ENCODE measurements at places on chromosomes 11 and 22. TPM values are rescaled to one million over a fixed set of nuclear protein-coding genes. Genes with fewer than 3 reads are reported as not detected.

DNA sequence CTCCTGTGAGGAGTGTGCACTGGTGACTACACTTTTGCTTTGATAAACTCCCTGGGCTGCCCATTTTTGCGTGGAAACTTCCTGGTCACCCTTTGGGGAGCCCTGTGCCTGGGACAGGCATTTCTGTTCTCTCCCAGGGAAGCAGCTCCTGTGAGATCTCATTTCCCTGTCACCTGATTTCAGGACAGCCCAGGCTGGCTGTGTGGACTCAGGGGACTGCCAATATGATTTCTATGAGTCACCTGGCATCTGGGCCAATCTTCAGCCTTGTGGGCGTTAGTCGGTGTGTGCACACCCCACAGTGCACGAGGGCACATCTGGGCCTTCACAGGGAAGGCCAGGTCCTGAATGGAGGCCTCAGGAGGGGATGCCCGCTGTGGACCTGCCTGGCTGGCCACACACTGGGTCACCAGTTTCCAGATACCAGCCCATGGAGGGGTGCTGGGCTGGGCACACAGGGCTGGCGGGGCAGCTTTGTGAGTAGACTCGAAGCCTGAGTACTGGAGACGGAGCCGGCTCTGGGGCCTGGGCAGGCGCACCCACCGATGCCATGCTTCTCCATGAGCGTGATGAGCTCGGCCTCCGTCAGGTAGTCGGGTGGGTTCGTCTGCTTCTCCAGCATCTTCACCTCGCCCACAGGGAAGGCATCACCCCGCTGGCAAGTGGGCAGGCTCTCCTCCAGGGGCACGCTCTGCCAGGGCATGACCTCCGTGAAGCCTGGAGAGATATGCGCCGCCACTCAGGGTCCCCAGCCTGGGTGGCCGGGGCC is 9.4 kb upstream of the PPM1F start:
- peak; percentile 24 for DNase-seq

GRCh38 chr11:61718621-61719302 is 33.7 kb upstream of the MYRF start:
- DNase-seq: no peak

DNA sequence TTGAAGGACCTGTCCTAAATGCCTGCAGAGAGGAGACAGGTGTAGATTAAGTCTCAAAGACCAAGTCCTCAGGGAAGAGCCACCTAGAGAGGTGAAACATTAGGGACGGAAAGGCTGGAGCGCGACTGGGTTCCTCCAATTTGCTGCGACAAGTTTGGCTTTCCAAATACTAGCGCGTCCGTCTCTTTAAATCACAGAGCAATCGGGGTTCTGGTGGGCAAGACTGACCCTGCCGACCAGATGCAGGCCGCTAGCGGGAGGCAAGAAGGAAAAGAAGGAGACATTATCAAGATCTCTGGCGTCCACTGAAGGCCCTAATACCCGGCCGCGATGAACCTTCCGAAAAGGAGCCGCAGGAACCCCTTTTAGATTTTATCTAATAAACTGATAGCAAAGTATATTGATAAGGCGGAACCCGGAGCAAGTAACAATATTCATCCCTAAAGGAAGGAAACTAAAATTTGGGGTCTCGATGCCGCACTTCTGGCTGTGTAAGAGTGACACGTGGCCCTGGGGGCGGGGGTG is 128.2 kb upstream of the C11orf58 start:
- no peak for DNase-seq

DNA sequence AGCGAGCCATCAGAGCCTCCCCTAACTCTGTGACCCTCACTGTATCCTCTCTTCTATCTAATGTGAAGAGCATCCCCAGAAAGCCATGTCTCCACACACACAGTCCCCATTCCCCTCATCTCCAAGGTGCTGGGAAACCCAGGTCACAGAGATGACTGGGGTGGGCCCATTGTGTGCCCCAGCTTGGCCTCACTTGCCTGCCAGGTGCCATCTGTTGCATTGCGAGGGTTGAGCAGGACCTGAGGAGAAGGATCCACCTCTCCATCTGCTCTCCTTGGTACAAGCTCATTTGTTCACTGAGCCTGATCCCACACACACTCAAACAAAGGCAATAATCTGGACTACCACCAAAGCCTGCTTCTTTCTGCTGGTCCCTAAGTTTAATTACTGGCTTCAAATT is 118.8 kb downstream of the SPATA19 start:
- DNase-seq: no peak

DNA sequence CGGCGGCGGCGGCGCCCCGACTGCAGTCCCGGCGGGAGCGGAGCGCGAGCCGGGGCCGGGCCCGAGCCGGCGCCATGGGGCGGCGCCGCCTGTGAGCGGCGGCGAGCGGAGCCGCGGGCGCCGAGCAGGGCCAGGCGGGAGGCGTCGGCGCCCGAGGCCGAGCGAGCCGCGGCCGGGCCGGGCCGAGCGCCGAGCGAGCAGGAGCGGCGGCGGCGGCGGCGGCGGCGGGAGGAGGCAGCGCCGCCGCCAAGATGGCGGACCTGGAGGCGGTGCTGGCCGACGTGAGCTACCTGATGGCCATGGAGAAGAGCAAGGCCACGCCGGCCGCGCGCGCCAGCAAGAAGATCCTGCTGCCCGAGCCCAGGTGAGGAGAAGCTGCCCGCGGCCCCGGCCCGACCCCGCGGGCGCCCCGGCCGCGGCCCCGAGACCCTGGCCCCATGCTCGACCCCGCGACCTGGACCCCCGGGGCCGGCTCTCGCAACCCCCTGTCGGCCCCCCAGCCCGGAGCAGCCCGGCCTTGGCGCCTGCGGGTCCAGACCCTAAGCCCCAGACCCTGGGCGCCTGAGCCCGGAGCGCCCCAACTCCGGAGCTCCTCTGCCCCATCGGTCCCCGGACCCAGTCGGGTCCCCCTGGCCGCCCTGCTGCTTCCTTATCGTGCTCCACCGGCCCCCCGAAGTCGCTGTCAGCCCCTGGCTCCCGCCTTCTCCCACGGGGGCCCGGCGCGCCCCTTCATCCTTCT is at the start of gene GRK2:
TSS of gene GRK2 (plus strand) at position 25 of the 739 bp plus-strand sequence. CDS start at position 252, 227 bp downstream.
- DNase-seq: peak; percentile 42

DNA sequence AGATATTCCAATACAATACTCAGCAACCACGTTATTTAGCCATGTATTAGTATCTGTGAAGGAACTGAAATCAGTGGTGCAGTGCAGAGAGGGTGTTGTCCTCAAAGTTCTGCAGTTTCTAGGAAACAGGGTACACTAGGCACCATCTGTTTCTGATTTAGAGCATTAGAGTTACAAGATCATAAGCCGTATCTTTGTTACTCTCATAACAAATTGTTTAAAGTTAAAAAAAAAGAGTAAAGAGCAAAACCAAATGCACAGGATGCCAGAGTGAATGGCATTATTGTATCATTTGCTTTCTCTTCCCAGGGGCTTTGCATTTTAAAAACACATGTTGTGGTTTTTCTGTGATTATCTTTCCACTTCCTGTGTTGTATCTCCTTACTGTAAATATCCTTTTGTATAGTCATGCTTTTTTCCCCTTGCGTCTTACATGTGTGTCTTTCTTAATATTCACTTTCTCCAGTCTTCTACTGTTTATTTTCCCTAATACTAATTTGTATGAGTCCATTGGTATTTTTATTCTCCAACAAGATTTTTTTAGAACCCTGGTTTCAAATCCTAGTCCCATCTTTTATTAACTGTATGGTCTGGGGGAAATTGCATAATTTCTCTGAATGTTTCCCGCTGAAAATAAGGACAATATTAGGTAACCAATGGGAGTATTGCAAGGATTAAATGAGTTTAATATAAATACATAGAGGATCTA is 15.2 kb upstream of the NUP160 start:
- DNase-seq: no peak

GRCh38 chr22:34067031-34067430 is 146.8 kb upstream of the LARGE1 start:
- no peak for DNase-seq

- no peak for DNase-seq
Observed at GRCh38 chr22:21632237-21632895, at the start of gene CCDC116. Gene CCDC116, plus strand, starts transcription at chr22:21632760. Its CDS starts 422 bp downstream, at chr22:21633182.

Gene FAM111B
- not detected for total RNA-seq

DNA sequence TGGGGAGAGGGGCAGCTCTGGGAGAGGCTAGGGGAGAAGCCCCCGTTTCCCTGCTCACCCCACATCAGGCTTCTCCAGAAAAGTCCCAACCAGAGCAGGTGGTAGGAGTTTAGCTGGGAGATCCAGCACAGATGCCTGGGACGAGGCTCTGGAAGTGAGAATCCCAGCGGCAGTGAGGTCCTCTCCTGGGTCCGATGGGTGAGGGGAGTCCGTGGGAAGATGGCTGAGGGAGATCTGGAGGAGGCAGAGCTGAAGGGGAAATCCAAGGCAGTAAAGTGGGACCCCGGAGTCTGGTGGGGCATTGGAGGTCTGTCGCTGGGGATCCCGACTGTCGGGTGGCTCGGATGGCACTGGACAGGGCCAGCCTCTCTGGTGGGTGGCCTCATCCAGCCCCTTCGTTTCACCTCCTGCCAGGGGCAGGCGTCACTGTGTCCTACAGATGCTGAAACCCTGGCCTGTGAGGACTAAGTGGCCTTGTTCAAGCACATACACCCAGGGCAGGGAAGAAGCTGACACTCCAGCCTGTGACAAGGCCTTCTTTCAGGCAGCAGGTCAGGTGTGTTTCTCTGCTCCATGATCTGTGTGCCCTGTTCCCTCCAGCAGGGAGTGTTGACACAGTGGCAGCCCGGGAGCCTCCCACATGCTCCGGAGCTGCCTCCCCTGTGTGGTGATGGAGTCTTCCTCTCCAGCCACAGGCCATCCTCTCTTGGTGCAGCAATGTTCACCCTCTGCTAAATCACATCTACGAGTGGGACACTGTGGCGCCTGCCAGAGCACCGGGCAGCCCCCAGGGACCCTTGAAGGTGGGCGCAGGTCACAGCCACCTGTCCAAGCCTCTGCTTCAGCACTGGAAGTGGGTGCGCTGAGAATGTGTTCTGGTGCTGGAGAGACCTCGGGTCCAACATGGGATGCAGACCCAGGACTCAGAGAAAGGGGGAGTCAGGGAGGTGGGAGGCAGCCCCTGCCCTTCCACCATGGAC is 850.8 kb downstream of the BRD1 start:
- no peak for DNase-seq

Gene SEPTIN3
- 0.09 TPM for total RNA-seq

DNA sequence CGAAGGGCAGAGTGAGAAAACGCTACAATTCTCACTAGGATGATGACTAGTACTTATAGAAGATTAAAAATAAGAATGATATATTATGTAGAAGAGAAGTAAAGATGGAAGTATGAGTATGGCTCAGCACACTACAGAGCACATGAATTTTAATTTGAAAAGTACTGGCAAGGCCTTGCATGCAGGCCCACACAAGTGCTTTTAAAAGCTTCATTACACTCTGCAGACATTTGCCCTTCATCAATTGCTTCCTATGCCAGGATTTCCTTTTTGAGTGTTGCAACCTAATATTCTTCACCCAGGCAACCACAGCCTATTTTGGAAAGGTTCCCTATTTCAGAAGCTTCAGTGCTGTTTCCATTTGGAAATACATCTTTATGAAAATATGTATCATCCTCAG is 81.1 kb downstream of the LARGE2 start:
- no peak for DNase-seq

- no peak for DNase-seq
Observed at GRCh38 chr11:105573091-105573490, 36.8 kb upstream of the GRIA4 start.

Gene ESRRA
- total RNA-seq: 291 TPM

DNA sequence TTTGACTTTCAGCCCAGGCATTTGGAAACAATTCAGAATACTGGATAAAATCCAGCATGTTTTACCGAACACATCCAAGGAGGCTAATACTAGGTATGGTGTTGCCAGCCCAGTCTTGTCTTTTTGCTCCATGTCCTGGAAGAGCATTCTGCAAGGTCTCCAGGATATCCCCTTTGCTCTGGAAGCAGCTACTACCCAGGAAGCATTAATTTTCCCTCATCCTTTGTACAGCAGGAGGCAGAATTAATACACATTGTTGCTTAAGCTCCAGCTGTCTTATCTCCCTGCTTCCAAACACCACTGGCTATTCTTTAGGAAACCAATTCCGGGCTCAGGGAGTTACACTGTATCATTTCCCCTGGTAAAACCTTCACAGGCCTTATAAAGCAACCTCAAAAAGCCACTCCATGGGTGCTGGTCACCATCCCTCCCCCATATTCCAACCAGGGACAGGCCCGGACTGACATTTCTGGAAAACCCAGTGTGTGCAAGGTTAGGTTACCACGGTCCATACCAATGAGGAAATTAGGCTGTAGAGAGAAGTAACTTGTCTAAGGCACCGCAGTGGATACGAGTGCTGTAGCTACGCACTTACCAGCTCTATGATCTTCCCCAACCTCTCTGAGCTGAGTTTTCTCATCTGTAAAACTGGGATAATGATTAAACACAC is 1.5 kb upstream of the UBASH3B start:
- DNase-seq: no peak

DNA sequence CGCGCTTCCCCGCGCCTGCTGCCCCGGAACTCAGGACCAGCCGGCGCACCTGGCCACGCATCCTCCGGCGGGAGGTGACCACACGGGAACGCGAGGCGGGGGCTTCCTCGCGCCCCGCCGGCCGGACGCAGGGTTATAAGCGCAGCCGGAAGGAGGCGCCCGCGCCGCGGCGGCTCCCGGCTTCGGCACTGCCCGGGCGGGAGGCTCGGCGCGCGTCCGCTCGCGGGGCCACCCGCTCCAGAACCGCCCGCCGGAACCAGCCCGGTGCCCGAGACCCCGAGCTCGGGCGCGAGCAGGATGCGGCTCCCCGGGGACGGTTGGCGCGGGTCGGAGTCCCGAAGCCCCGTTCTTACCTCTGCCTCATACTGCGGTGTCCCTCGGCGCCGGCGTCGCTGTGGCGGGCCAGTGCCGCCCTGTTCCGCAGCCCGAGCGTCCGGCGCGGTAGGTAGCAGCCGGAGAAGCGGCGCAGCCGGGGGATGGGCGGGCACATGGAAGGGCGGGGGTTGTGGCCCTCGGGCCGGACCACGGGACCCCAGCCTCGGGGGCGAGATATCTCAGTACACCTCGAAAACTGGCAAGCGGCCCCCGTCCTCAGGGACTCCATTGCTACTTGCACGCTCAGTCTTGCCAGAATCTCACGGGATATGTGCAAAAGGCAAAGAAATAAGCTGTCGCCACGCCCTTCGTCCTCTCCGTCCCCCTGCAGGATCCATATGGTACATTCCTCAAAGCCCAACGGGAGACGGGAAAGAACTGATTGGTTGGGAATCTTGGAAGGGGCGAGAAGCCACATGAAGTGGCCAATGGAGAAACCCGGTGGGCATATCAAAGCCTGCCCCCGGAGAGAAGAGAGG is 23.1 kb downstream of the MICAL3 start:
- DNase-seq: peak; percentile 92

Gene OR8B4
- not detected for total RNA-seq

Gene RASL10A
- 1.3 TPM for total RNA-seq

GRCh38 chr11:76232026-76232665 is 25.8 kb upstream of the WNT11 start:
- no peak for DNase-seq

- peak; percentile 61 for DNase-seq
Observed at GRCh38 chr11:44927174-44927661, 23.5 kb downstream of the TP53I11 start.

Gene SYT12
- 2.2 TPM for total RNA-seq

Gene TMEM126B
- 43.5 TPM for total RNA-seq

Gene ANO5
- 54.5 TPM for total RNA-seq

DNA sequence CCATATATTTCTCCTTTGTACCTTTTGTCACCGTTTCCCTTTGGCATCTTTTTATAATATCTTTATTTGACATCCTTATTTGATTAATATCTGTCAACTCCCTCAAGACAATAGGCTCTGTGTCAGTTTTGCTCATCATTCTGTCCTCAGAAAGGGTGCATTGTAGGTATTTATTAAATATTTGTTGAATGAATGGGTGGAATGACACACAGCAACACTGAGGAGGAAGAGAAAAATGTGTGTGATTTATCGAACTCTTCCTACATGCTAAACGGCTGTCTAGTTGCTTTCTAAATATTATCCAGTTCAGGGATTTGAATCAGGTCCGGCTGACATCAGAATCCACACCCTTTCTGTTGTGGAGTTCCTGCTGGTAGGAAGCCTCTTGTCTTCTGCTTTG is 98.2 kb downstream of the NAV2 start:
- DNase-seq: no peak
